ENCODE measurements at places on chromosomes 4 and X.

DNA sequence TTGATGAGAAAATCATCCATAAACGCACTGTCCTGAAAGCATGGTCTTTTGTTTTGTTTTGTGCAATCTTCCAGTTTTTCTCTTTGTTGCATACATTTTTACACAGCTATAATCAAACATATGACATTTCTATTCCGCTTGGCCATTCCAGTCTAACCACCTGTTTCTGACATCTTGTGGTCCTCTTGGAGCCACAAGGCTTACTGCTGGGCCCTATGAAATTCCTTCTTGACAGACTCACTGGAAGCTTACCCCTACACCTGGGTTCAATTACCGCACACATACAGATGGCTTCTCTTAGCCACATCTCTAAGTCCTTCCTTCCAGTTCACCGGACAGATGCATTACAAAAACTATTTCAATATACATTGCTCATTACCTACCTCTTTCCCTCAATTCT is 72.4 kb downstream of the PAPSS1 start:
- no peak for DNase-seq

DNA sequence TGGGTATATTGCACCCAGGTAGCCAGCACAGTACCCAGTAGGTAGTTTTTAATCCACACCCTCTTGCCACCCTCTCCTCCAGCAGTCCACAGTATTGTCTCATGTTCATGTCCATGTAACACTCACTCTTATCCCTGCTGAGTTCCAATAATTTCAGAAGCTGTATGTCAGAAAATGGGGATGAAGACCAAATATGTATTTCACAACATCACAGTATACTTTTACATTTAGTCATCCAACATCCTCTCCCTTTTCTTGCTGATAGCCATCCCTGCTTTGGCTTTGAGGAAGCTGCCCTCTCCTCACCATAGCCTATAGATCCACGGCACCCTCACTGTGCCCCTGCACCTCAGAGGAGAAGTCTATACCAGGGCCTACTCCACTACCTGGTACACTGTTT is 126.0 kb upstream of the LDB2 start:
- DNase-seq = no peak

DNA sequence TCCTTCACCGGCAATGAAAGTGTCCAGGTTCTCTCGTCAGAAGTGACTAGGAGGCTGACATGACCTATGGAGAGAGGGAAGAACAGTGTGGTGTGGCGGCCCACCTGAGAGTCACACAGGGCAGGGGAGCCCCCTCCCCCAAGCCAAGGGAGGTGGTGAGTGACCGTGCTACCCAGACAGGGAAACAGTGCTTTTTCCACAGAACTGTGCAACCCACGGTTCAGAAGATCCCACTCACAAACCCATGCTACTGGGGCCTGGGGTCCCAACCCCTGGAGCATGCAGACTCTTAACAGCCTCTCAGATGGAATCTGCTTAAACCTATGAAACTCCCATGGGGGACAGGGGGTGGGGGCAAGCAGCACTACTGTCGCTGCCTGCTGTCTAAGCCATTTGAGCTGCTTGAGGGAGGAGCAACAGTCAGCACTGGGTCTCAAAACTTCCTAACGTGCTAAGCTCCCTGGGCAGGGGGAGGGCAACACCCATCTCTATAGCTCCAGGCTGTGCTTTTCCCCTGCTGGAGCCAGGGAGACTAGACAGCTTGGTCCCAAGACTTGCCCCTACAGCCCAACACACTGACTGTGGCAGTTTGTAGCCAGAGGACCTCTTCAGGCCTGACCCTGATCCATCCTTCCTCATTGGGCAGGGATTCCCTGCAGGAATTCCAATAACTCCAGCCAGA is 850.4 kb upstream of the AADAT start:
- no peak for DNase-seq

- DNase-seq = no peak
Observed at GRCh38 chr4:176387571-176387970, 67.8 kb downstream of the SPCS3 start.

- no peak for DNase-seq
Observed at GRCh38 chr4:177185151-177185550, 124.5 kb upstream of the NEIL3 start.

GRCh38 chr4:825971-826330 is at the start of gene CPLX1:
CPLX1 (minus strand) TSS chr4:826129; CDS start chr4:824522, 1,607 bp downstream.
- DNase-seq = peak; percentile 61

DNA sequence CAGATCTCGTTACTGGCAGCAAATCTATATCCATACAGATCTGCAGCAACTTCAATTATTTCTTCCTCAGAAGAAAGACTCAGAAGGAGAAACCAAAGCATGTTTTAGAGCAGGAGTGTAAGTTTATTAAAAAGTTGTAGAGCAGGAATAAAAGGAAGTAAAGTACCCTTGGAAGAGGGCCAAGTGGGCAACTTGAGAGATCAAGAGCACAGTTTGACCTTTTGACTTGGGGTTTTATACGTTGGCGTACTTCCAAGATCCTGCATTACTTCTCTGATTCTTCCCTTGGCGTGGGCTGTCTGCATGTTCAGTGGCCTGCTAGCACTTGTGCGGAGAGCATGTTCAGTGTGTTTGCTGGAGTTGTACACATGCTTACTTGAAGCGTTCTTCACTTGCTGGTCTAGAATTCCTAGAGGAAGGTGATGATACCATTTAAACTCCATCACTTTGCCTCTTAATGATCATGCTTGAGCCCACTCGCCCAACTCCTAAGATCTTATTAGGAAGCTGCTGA is 1114.7 kb upstream of the PABPC4L start:
- DNase-seq = no peak

- DNase-seq = no peak
Observed at GRCh38 chr4:119894650-119895208, 171.9 kb downstream of the MAD2L1 start.

DNA sequence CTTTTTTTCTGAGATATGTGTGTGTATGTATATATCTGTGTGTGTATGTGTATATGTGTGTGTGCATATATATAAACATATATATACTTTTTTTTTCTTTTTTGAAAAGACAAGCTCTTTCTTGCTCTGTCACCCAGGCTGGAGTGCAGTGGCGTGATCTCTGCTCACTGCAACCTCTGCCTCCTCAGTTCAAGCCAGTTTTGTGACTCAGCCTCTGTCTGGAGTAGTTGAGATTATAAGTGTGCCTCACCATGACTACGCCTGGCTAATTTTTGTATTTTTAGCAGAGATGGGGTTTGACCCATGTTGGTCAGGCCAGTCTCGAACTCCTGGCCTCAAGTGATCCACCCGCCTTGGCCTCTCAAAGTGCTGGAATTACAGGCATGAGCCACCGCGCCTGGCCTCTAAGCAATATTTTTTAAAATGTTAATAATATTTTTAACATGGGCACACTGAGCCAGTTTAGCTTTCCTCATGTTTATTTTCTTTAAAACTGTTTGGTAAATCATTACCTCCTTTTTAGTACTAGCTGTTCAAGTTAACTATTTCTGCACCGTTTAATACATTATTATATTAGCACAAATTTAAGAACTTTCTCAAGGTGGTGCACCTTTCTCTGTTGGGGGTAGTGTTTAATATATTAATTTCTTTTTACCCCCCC is 33.3 kb downstream of the BBS12 start:
- no peak for DNase-seq

DNA sequence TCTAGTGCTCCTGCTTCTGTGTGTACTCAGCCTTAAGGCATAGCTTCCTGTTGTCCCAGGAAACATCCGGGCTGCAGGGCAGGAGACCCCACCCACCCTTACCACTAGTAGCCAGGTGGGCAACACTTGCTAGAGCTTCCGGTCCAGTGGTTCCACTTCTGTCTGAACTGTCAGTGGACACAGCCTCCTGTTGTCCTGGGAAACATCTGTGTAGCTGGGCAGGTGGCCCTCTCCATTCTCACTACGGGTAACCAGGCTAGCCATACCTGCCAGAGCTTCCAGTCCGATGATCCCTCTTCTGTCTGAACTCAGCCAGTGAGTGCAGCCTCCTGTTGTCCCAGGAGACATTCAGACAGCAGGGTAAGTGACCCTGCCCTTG is 372.2 kb downstream of the INPP4B start:
- DNase-seq = no peak

- no peak for DNase-seq
Observed at GRCh38 chr4:81471298-81471587, 464 bp downstream of the RASGEF1B start.

GRCh38 chr4:96315815-96316214 is 475.9 kb downstream of the PDHA2 start:
- DNase-seq = peak; percentile 42

DNA sequence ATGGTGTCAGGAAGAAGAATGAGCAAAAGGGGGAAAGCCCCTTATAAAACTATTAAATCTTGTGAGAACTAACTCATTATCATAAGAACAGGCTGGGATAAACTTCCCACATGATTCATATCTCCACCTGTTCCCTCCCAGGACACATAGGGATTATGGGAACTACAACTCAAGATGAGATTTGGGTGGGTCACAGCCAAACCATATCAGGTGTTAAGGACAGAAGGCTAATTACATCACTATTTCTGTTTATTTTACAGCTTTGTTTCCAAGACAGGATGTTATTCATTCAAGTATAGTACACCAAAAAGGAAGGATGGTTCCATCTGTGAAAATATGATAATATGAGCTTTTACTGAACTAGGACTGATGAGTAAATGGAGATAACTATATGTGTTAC is 63.7 kb upstream of the ARSJ start:
- no peak for DNase-seq

DNA sequence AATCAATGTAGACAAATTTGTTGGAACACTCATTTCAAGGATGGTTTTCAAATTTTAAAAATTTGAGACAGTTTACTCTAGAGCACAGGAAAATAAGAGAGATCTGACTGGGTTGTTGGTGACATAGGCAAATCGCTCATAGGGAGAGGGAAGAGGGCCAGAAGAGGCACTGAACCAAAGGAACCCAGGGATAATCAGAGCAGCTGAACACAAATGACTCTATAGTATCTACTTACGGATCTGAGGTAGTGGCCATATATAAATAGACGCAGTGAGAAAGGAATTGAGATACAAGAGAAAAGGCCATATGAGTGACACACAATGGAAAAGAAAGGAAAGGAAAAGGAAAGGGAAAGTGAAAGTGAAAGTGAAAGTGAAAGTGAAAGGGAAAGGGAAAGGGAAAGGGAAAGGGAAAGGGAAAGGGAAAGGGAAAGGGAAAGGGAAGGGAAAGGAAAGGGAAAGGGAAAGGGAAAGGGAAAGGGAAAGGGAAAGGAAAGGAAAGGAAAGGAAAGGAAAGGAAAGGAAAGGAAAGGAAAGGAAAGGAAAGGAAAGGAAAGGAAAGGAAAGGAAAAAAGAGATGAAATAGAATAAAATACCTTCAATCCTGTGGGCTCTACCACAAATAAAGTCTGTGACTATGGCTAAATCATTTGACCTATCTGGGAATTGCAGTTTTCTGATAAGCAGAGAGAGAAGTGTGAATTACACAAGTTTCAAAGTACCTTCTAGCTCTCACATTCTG is 759.2 kb downstream of the DMD start:
- no peak for DNase-seq

DNA sequence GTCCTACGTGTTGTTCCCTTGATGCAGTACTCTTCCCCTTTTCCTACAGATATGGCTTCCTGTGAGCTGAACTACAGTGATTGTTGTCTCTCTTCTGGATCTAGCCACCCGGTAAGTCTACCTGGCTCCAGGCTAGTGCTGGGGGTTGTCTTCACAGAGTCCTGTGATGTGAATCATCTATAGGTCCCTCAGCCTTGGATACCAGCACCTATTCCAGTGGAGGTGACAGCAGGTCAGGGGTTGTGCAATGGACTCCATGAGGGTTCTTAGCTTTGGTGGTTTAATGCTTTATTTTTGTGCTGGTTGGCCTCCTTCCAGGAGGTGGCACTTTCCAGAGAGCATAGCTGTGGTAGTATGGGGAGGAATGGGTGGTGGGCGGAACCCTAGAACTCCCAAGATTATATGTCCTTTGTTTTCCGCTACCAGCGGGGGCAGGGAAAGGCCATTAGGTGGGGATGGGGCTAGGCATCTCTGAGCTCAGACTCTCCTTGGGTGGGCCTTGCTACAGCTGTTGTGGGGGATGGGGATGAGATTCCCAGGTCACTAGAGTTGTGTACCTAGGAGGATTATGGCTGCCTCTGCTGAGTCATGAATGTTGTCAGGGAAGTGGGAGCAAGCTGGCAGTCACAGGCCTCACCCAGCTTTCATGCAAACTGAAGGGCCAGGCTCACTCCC is 121.4 kb upstream of the ANKRD50 start:
- DNase-seq = no peak

GRCh38 chr4:118784776-118785175 is 51.1 kb downstream of the SEC24D start:
- no peak for DNase-seq

DNA sequence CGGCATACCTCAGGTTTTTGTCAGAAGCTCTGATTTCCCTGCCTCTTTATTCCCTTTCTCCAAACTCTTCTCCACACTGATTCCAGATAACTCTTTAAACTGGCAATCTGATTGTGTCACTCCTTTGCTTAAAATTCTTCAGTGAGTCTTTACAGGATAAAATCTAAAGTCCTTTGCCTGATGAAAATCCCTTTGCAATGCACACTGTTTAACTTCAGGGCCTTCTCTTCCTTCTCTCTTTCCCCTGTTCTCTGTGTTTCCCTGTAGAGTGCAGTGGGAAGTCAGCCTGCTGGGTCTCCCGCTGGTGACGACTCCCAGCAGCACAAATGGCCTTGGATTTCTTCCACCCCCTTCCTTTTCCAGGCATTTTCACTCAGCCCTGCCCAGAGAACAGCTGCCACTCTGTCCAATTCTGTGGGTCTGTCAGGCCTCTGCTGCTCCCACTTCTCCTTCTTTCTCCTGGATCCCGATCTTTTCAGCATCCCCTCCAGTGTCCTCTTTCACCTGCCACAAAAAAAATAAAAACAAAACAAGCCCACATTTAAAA is 189.9 kb upstream of the NWD2 start:
- peak; percentile 5 for DNase-seq

GRCh38 chr4:177323416-177323815 is 13.7 kb downstream of the NEIL3 start:
- no peak for DNase-seq

DNA sequence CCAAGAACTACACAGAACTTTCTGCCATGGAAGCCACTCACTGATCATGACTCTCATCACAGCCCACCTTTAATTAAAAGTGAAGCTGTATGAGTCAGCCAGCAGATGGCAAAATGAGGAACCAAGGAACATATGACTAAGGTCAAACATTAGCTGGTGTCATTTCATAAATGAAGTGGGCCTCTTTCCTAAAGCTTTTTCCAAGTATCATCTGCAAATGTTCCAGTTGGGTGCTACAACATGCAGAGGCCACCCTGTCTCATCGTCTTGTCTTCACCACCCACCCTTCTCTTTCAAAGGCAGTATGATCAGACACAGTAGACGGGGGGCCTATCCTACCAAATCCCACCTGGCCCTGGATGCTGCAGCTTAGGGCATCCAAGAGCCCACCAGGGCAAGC is 9.2 kb upstream of the EOLA1 start:
- DNase-seq = no peak

DNA sequence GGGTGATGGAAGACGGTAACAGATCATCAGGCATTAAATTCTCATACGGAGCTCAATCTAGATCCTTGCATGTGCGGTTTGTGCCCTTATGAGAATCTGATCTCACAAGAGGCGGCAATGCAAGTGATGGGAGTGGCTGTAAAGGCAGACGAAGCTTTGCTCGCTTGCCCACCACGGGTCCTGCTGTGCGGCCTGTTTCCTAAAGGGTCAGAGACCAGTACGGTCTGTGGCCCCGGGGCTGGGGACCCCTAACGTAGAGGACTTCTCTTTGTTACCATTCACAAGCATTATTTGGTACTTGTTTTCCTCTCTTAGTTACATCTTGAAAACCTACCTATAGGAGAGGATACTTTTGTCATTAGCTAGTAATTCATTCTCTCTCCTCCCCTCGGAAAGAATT is 221.0 kb downstream of the ADAM29 start:
- DNase-seq = no peak

GRCh38 chr4:112145790-112146501 is 692 bp downstream of the FAM241A start:
- DNase-seq = no peak

All from NCI-H446 (cell line).